ENCODE measurements at places on chromosomes 13 and 19.

- no peaks in the 10 kb centered on the region for H3K27me3 ChIP-seq
- no peaks in the 10 kb centered on the region for H3K4me1 ChIP-seq
- no peak overlapping the region for H3K27ac ChIP-seq
- DNase-seq, result no peak
- H3K36me3 ChIP-seq, result no peaks in the 10 kb centered on the region
These were observed 26.7 kb downstream of the FAAP24 start for GRCh38 chr19:32998722-32999121.

GRCh38 chr13:50123002-50123401 lies 107.8 kb downstream of the KCNRG start:
- DNase-seq, result no peak
- no peaks in the 10 kb centered on the region for H3K27me3 ChIP-seq
- peak overlapping the region; percentile 94 for H3K4me3 ChIP-seq
- peak overlapping the region; percentile 93 for H3K27ac ChIP-seq

DNA sequence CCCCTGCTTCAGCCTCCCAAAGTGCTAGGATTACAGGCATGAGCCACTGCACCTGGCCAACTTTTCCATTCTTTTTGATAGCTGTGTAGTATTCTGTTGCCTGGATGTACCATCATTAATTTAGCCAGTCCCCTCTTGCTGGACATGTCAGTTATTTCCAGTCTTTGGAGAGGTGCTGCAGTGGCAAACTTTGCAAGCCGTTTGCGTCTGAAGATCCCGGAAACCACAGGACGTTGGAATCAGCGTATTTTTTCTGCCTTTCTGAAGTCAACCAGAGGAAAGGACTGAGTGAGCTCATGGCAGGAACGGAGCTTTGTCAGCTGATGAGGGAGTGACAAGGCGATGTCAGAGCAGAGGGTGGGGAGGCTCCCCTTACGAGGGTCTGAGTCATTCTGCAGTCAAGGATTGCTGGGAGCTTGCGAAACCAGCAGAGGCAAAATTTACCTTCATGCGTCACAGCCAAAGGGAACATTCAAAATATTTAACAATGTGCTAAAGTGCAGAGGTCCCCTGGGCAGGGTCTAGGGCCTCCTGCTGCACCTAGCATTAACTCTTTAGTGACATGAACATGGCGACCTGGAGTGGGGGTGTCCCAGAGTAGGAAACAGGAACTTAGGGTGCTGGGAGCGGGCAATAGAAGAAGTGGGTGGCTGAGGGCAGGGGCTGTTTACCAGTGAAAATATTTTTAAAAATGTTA lies 5.6 kb downstream of the C5AR1 start:
- peaks cover 4% of the 10 kb centered on the region for H3K4me1 ChIP-seq
- peak overlapping the region; percentile 59 for H3K27ac ChIP-seq
- no peaks in the 10 kb centered on the region for H3K27me3 ChIP-seq
- no peak overlapping the region for H3K4me3 ChIP-seq
- H3K36me3 ChIP-seq, result no peaks in the 10 kb centered on the region
- DNase-seq, result peak; percentile 98

DNA sequence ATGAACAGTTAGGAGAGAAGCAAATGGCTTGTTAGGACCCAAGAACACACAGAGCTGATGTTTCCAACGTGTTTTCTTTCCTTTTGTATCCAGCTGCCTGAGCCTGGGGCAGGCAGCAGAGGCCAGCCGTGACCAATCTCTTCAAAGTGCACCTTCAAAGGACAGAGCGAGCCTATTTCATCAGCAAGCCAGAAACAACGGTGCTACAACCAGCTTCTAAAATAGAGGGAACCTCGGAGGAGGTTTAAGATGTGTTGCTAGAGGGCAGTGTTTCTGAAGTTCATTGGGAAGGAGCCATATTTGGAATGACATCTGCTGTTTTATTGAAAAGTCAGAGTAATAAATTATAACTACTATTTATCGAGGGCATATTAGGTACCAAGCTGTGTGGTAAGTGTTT lies 56.2 kb upstream of the RFC3 start:
- H3K4me3 ChIP-seq, result no peak overlapping the region
- DNase-seq, result peak; percentile 9
- H3K36me3 ChIP-seq, result no peaks in the 10 kb centered on the region
- H3K27me3 ChIP-seq, result no peaks in the 10 kb centered on the region

GRCh38 chr19:8251025-8251472 lies 41.9 kb downstream of the CERS4 start:
- peak; percentile 60 for DNase-seq
- H3K27me3 ChIP-seq, result no peaks in the 10 kb centered on the region
- H3K27ac ChIP-seq, result no peak overlapping the region

- H3K36me3 ChIP-seq, result no peaks in the 10 kb centered on the region
- peak; percentile 85 for DNase-seq
- no peaks in the 10 kb centered on the region for H3K27me3 ChIP-seq
- H3K4me1 ChIP-seq, result peaks cover 6% of the 10 kb centered on the region
- H3K27ac ChIP-seq, result no peak within 1 kb of the TSS
These were observed at the start of gene ZNF358 for GRCh38 chr19:7515645-7516151. Gene ZNF358, plus strand, starts transcription at chr19:7516103. Its CDS starts 3,140 bp downstream, at chr19:7519243.

GRCh38 chr13:67619995-67620380 lies 389.9 kb upstream of the PCDH9 start:
- H3K4me3 ChIP-seq, result no peak overlapping the region
- no peaks in the 10 kb centered on the region for H3K36me3 ChIP-seq
- no peak overlapping the region for H3K27ac ChIP-seq
- H3K27me3 ChIP-seq, result no peaks in the 10 kb centered on the region
- H3K4me1 ChIP-seq, result no peaks in the 10 kb centered on the region

DNA sequence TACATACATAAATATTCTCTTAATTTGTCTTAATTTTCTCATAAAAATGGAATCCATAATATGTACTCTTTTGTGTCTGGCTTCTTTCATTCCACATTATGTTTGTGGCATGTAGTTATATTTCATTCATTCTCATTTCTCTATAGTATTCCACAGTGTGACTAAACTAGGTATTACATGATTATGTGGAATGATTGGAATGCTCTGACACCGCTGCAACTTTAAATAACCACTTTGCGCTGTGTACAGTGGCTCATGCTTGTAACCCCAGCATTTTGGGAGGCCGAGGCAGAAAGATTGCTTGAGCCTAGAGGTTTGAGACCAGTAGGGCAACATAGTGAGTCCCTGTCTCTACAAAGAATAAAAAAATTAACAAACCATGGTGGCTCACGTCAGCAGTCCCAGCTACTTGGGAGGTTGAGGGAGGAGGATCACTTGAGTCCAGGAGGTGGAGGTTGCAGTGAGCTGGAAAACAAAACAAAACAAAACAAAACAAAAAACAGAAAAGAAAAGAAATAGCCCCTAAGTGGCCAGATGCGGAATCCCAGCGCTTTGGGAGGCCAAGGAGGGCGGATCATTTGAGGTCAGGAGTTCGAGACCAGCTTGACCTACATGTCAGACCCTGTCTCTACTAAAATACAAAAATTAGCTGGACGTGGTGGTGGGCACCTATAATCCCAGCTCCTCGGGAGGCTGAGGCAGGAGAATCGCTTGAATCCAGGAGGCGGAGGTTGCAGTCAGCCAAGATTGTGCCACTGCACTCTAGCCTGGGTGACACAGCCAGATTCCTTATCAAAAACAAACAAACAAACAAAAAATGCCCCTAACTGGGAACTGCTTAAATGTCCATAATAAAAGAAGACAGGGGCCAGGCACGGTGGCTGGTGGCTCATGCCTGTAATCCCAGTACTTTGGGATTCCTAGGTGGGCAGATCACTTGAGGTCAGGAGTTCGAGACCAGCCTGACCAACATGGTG lies 8.0 kb upstream of the SAE1 start:
- H3K27ac ChIP-seq, result peak overlapping the region; percentile 54
- peaks cover 19% of the 10 kb centered on the region for H3K4me1 ChIP-seq
- no peaks in the 10 kb centered on the region for H3K36me3 ChIP-seq
- peak; percentile 84 for DNase-seq
- H3K27me3 ChIP-seq, result no peaks in the 10 kb centered on the region

DNA sequence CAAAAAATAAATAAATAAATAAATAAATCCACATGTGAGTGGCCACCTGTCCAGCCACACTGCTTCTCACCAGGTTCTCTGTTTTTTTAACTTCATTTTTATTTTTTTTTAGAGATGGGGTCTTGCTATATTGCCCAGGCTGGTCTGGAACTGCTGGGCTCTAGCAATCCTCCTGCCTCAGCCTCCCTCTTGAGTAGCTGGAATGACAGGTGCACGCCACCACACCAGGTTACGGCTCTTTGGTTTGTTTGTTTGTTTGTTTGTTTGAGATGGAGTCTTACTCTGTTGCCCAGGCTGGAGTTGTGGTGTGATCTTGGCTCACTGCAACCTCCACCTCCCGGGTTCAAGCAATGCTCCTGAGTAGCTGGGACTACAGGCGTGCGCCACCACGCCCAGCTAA lies 94.5 kb upstream of the CACNA1A start:
- H3K27ac ChIP-seq, result no peak overlapping the region
- H3K27me3 ChIP-seq, result no peaks in the 10 kb centered on the region
- H3K36me3 ChIP-seq, result no peaks in the 10 kb centered on the region
- no peak overlapping the region for H3K4me3 ChIP-seq
- no peak for DNase-seq

DNA sequence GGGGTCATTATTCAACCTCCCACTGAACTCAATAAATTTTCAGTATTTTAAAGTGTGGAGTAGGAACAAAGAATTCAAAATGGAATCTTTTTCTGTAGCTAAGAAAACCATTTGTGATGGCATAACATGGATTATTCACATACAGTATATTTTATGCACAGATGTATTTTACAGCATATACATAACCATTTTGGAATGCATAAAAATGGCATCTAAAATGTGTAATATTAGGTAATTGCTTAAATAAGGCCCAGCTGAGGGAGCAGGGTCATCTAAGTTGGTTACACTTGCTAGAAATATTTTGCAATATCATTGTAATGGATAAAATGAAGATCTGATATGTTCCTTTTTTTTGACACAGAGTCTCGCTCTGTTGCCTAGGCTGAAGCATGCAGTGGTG lies 146.9 kb downstream of the LMO7 start:
- peaks cover 39% of the 10 kb centered on the region for H3K4me1 ChIP-seq
- no peaks in the 10 kb centered on the region for H3K27me3 ChIP-seq
- no peak overlapping the region for H3K27ac ChIP-seq
- no peak overlapping the region for H3K4me3 ChIP-seq
- DNase-seq, result no peak

- DNase-seq, result no peak
- no peaks in the 10 kb centered on the region for H3K27me3 ChIP-seq
- H3K27ac ChIP-seq, result no peak overlapping the region
These were observed 144.6 kb upstream of the SPACA7 start for GRCh38 chr13:112231451-112232083.

DNA sequence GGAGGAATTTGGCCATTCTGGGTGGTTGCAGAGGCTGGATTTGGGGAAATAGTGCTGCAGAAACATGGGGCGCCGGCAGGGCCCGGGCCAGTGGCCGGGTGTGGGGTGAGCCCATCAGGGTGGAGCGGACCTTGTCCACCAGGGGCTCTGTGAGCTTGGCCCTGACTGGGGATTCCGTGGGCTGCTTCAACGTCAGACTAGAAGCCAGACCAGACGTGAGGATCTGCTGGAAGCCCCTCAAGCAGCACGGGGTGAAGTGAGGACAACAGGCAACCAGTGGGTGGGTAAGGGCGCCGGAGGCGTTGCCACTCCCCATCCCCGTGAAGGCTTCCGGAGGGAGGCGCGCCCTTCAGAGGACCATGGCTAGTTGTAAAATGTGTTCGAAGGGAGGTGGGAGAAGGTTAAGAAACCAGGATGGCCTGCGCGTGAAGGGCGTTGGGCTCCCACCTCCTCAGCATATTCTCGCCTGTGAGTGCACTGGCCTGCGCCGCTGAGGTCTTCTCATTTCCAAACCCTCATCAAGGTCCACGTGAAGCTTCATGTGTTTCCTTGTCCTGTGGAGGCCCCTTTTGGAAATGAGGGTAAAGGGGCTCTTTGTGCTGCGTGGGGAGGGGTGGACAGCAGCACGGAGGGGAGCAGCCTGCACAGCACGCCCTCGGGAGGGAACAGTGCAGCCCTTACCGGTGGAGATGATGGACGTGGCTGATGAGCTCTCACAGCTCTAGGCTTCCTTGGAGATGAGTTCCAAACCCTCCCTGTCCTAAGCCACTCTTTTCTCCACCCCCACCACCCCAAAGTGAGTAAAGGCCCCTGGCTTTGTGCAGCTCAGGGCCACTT lies 8.3 kb downstream of the TEX29 start:
- no peaks in the 10 kb centered on the region for H3K4me1 ChIP-seq
- DNase-seq, result no peak
- H3K27me3 ChIP-seq, result no peaks in the 10 kb centered on the region
- H3K27ac ChIP-seq, result no peak overlapping the region

GRCh38 chr19:10001899-10002298 lies 8.4 kb downstream of the COL5A3 start:
- H3K4me1 ChIP-seq, result peaks cover 8% of the 10 kb centered on the region
- H3K27ac ChIP-seq, result no peak overlapping the region
- DNase-seq, result peak; percentile 66

- no peak overlapping the region for H3K4me3 ChIP-seq
- H3K27me3 ChIP-seq, result no peaks in the 10 kb centered on the region
- H3K4me1 ChIP-seq, result no peaks in the 10 kb centered on the region
- no peak for DNase-seq
- no peaks in the 10 kb centered on the region for H3K36me3 ChIP-seq
These were observed 1392.0 kb upstream of the ATXN8OS start for GRCh38 chr13:68715651-68716050.

DNA sequence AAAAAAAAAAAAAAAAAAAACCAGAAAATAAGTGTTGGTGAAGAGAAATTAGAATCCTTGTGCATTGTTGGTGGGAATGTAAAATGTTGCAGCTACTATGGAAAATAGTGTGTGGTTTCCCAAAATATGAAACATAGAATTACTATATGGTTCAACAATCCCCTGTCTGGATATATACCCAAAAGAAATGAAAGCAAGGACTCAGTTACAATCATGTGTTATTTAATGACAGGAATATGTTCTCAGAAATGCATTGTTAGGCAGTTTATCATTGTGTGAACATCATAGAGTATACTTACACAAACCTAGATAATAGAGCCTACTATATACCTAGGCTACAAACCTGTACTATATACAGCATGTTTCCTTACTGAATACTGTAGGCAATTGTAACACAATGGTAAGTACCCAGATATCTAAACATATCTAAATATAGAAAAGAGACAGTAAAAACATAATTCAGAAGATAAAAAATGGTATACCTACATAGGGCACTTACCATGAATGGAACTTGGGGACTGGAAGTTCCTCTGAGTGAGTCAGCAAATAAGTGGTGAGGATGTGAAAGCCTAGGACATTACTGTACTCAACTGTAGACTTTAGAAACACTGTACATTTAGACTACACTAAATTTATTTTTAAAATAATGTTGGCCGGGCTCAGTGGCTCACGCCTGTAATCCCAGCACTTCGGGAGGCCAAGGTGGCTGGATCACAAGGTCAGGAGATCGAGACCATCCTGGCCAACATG lies 25.7 kb upstream of the SLC7A1 start:
- no peaks in the 10 kb centered on the region for H3K36me3 ChIP-seq
- H3K27ac ChIP-seq, result peak overlapping the region; percentile 66
- no peak overlapping the region for H3K4me3 ChIP-seq
- DNase-seq, result peak; percentile 69

- no peak overlapping the region for H3K27ac ChIP-seq
- no peak for DNase-seq
- H3K4me1 ChIP-seq, result no peaks in the 10 kb centered on the region
- H3K4me3 ChIP-seq, result no peak overlapping the region
These were observed 1872.9 kb upstream of the PCDH20 start for GRCh38 chr13:63288576-63288975.

All from GM23248 (cell line).